ENCODE measurements at places on chromosomes 7 and 10.

DNA sequence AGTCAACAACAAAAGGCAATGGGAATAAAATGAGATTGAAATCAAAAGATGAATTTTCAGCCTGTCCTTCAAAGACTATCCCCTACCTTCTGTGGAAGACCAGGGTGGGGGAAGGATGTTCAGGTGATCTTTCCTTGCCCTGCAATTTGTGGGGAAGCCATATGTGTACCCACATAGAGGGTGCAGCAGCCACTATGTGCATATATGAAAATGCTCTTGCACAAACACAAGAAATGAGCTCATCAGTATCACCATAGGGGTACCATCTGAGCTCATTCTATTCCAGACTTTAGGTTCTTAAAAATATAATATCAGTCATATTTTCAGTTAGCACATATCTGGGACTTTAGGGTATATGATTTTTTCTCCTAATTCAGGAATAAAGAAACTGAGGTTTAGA is 17.7 kb downstream of the GIMAP5 start:
- H3K4me3 ChIP-seq = no peak overlapping the region
- H3K27ac ChIP-seq = no peak overlapping the region
- no peaks in the 10 kb centered on the region for H3K27me3 ChIP-seq
- H3K36me3 ChIP-seq = no peaks in the 10 kb centered on the region

DNA sequence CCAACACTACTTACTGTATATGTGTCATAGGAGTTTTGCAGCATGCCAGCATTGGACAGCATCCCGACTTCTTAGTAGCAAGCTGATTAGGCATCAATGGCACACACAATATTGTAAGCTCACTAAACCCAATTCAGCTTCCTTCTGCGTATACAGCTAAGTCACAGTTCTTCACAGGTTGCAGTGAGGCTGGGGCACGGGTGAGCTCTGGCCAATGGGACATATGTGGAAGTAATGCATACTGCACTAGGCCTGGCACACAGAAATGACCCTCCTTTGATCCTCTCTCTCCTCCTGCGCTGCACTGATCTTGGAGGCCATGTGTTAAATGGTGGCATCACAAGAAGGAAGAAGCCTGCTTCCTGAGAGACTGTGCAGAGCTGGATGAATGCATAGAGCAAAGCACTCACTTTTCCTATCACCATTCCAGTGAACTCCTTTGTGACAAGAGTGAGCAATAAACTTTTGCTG is 11.9 kb downstream of the RAB11FIP2 start:
- no peak for DNase-seq
- H3K4me3 ChIP-seq = no peak overlapping the region
- H3K27ac ChIP-seq = no peak overlapping the region
- H3K4me1 ChIP-seq = no peaks in the 10 kb centered on the region
- H3K27me3 ChIP-seq = no peaks in the 10 kb centered on the region
- no peaks in the 10 kb centered on the region for H3K36me3 ChIP-seq

- no peak overlapping the region for H3K27ac ChIP-seq
- H3K4me3 ChIP-seq = no peak overlapping the region
- H3K36me3 ChIP-seq = peaks cover 4% of the 10 kb centered on the region
- H3K4me1 ChIP-seq = no peaks in the 10 kb centered on the region
These were observed 1039.7 kb downstream of the NRG3 start for GRCh38 chr10:82914655-82915136.

GRCh38 chr7:153301936-153302335 is 542.4 kb downstream of the ACTR3B start:
- no peaks in the 10 kb centered on the region for H3K4me1 ChIP-seq
- no peak overlapping the region for H3K27ac ChIP-seq
- no peak for DNase-seq
